Fibroblast of skin of scalp (primary cell): ENCODE measurements at places on chromosomes 3 and 15.

DNA sequence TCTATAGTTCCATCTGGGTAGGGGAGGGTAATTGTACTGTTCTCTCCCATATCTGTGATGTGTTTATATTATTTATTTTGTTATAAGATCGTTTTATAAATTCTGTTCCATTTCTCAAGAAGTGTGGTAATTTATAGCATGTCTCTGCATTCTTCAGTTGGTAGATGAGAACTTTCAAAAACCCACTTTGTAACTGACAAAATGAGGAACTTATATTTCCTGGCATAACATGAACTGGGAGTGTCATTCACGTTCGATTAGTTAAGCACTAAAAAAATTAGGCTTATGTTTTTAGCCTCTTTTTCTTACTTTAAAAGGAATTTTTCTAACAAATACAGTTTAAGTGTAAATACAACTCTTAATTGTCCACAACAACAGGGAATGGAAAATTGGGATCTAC, 230.8 kb downstream of the CGGBP1 start:
- DNase-seq = no peak

DNA sequence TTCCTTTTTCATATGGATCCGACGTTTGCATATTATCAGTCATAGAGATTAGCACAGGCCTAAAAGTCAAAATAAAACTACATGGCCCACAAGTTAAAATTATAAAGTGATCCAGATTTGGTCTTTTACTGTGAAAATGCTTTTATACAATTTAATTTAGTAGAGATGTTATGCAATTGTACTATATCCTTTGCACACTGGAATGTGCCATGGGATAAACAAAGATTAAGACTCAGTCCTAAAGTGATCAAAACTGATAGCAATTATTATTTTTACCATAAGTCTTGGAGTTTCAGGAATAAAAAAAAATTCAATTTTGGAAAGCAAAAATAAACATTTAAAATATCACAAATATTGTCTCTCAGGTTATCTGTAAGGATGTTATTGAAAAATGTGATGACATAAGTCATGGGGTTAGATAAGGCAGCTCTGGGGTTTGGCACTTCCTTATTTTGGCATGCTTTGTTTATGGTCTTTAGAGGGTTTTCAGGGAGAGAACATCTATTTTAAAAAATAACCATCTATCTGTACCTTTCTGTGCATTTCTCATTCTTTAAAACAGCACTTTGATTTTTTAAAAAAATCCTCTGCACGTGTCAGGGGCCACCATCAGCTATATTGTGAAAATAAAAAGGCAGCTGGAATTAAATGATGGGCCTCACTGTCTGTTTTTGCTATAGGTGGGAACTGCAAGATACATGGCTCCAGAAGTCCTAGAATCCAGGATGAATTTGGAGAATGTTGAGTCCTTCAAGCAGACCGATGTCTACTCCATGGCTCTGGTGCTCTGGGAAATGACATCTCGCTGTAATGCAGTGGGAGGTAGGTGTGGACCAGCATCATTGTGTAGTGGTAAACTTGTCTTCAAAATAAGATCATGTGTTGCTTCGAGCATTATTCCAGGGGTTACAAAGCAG, 67.3 kb downstream of the TGFBR2 start:
- DNase-seq = no peak

GRCh38 chr15:88480981-88481380, 13.5 kb downstream of the MRPS11 start:
- DNase-seq = no peak

DNA sequence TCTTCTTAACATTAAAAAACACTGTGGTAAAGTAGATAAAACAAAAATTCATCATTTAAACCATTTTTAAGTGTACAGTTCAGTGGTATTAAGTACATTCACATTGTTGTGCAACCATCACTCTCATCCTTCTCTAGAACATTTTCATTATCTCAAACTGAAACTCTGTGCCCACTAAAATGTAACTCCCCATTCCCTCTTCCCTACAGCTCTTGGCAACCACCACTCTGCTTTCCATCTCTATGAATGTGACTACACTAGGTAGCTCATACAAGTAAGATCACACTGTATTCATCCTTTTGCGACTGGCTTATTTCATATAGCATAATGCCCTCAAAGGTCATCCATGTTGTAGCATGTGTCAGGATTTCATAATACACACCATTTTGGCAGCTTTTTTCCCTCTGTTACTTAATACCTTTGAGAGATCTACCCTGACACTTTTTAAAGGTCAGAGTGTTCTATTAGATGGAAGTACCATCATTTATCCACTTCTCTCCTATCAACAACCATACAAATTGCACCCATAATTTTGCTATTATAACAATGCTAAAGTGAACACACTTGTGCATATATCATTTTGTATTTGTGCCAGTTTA, 42.9 kb upstream of the FRMD4B start:
- no peak for DNase-seq

- DNase-seq = peak; percentile 33
Measured at GRCh38 chr15:72801590-72802325, 18.2 kb upstream of the ADPGK start.

DNA sequence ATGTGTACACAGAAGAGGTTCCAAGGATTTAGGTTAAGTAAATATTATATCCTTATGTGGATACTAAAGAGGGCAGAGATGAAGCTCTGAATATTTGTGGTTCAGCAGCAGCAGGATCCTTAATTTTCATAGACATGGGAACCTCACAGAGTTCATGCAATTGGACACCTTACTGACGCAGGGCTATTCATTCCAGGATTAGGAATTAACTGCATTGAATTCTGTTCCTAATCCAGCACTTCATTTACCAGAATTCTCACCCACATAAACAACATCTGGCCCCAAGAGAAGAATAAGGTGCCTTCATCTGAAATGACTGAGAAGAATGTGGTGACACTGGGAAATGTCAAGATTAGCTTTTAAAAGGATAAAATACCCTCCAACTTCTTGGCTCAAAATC, 62.4 kb downstream of the ADAMTS9 start:
- peak; percentile 13 for DNase-seq
